ENCODE measurements at places on chromosomes 2 and 18.

GRCh38 chr2:1414121-1414520 lies 858 bp downstream of the TPO start:
- DNase-seq: no peak

DNA sequence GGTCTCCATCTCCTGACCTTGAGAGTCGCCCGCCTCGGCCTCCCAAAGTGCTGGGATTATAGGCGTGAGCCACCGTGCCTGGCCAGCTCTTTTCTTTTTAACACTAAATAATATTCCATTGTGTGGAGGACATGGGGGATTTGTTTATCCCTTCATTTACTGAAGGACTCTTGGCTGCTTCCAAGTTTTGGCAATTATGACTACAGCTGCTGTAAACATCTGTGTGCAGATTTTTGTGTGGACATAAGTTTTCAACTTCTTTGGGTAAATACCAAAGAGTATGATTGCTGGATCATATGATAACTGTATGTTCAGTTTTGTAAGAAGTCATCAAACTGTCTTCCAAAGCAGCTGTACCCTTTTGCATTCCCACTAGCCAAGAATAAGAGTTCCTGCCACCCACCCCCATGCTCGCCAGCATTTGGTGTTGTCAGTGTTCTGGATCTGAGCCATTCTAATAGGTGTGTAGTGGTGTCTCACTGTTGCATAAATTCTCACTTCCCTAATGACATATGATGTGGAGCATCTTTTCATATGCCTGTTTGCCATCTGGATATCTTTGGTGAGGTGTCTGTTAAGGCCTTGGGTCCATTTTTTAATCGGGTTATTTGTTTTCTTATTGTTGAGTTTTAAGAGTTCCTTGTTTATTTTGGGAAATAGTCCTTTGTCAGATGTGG lies 52.2 kb downstream of the TNFRSF11A start:
- no peak for DNase-seq

- DNase-seq: no peak
Observed at GRCh38 chr2:108960006-108960405, 29.0 kb downstream of the EDAR start.

DNA sequence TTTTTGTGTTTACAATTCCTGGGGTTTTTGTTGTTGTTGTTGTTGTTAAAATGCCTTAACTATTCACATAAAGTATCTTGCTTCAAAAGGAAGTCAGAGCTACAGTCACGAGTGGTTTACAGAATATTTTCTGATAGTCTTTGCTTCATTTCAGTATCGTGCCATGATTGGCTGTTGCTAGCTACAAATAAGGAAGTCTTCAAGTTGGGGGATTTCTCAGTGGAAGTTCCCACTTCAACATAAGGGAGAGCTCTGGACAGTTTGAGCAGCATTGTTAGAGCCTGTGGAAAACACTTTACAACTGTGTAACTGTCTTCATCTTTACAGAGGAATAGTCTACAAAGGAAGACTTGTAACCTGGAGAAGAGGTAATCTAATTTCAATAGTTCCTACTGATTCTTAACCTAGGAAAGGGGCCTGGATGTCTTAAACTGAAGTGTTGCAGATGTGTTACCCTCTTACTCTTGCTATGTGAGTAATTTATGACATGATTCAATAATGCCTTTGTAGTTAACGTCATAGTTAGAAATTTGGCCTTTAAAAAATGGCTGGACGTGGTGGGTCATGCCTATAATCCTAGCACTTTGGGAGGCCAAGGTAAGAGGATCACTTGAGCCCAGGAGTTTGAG lies 23.4 kb upstream of the TANK start:
- DNase-seq: no peak

Data from NCI-H446 (cell line).